ENCODE measurements at places on chromosomes 5 and 9. TPM values are rescaled to one million over a fixed set of nuclear protein-coding genes. Genes with fewer than 3 reads are reported as not detected.

CRB2 gene
- total RNA-seq, result 0.09 TPM

NTRK2 gene
- not detected for total RNA-seq

PCDHGB7 gene
- 0.08 TPM for total RNA-seq

THG1L gene
- 29.9 TPM for total RNA-seq

TEX48 gene
- total RNA-seq, result not detected

ZDHHC21 gene
- total RNA-seq, result 2.8 TPM
